ENCODE measurements at places on chromosomes 5 and 9.
A peak's percentile ranks its signal among the peaks of the same experiment; 100 is the strongest.

DNA sequence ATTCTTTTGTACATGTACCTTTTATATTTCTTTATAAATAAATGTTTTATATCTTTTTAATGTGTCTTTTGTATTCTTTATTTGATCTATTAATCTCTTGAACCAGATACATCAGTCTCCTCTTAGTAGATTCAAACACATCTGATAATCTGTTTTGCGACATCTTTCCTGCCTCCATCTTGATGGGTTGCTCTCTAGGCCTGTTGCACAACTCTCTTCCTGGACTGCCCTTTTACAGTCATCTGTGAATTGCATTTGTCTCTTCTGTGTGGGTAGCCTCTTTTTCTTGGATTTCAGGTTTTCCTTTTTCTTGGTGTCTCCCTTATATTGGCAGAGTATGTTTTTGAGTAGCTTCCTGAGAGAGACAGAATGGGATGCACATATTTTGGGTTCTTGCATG lies 6.2 kb downstream of the ZFYVE16 start:
- DNase-seq = no peak

GRCh38 chr5:19488786-19489185 lies 499.2 kb downstream of the CDH18 start:
- no peak for DNase-seq

GRCh38 chr5:63727583-63727982 lies 234.7 kb downstream of the HTR1A start:
- no peak for DNase-seq

DNA sequence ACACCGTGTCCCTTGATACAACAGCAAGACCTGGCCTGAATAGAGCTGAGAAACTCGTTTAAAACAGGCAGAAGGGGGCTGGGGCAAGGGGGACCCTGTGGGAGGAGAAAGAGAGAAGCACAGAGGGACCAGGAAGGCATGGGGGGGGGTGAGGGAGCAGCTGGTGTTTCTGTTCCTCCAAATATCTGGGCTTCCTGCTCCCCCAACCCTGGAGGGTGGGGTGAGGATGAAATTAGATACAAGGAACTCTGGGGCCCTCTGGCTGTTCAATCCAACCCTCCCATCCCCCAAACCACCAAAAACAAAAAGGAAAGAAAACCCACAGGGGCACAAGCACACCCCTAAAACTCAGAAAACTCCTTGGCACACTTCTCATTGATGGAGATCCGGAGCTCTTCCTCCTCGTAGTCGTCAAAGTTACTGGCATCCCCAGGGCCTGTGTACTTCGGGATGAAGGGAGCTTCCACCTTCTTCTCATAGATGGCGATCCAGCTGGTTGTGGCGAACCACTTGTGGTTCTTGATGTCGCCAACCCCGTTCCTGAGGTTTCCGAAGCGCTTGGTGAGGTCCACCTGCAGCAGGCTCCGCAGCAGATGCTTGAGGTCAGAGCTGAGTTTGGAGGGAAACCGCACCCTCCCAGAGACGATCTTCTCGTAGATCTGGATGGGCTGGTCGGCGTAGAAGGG lies 1.1 kb downstream of the PRKACG start:
- no peak for DNase-seq

- DNase-seq = no peak
Observed at GRCh38 chr5:109486200-109486804, 76.5 kb upstream of the PJA2 start.

- no peak for DNase-seq
Observed at GRCh38 chr9:28031521-28032267, 458.4 kb upstream of the C9orf72 start.

DNA sequence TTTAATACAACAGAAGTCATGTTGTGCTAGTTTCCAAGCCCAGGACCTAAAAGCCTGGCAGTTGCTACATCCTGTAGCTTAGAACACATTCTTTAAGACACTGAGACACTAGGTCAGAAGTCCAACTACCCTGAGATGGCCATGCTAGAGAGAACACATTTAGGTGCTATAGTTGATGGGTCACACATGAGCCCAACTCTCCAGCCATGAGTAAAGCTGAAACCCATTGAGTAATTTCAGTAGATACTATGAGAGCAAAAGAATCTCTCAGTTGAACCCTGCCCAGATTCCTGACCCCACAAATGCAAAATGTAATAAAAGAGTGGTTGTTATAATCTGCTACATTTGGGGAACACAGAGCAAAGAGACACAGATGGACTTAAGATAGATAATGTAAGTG lies 164.4 kb downstream of the SEMA5A start:
- no peak for DNase-seq

GRCh38 chr5:141703133-141703561 lies 21.1 kb upstream of the ARAP3 start:
- no peak for DNase-seq

DNA sequence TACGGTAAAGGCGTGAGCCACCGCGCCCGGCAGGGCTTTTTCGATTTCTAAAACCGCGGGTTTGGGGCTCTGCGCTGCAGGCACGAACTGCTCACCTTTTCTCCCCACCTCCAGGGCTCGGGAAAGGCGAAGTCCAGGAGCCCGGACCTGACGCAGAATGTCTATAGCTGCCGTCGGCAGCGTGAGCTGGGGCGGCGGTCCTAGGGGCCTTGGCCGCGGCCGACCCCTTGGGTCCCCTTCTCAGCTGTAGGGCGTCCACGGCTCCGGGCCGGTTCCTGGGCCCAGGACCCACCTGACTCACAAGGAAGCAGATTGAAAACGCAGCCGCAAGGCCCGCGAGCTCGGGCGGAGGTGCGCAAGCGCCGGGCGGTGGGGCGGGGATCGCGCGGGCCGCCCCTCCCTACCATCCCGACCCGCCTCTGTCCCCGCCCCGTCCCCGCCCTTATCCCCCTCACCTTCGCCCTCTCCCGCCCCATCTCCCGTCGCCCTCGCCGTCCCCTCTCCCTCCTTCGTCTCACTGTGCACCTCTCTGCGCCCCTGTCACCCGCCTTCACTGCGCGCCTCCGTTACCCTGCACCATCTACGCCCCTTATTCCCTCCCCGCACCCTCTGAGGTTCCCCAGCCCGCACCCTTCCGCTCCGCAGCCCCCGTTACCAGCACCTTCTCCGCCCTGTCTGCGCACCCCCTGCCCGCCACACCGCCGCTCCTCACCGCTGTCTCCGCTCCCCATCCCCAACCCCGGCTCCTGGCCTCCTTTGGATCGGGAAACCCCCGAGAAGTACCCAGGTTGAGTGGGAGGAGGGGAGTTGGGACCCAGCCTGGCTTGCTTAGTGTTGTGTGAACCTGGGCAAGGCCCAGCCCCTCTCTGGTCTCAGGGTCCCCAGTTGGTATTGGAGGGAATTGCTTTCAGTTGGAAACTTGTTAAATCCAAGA lies at the start of gene HDHD3:
Gene HDHD3 (minus strand): TSS at position 353 of the 934 bp plus-strand sequence. CDS start 2,632 bp downstream, outside the sequence.
- peak; percentile 66 for DNase-seq

DNA sequence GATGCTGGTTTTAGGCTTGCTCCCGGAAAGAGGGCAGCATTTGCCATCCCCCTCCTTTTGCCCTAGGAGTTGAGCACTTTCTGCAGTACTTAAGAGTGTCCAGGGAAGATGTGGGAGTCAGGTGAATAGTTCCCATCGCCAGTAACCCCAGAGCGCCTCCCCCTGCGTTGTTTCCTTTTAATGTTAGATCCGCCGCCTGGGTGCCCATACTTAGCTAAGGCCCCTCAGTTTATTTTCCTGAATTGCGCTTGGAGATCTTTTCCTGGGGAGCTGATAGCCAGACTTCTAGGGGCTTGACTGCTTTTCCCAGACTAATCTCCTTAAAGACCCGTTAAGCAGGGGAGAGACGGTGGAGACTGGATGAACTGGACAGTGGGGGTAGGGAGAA lies 377 bp upstream of the PCDHAC2 start:
- no peak for DNase-seq

DNA sequence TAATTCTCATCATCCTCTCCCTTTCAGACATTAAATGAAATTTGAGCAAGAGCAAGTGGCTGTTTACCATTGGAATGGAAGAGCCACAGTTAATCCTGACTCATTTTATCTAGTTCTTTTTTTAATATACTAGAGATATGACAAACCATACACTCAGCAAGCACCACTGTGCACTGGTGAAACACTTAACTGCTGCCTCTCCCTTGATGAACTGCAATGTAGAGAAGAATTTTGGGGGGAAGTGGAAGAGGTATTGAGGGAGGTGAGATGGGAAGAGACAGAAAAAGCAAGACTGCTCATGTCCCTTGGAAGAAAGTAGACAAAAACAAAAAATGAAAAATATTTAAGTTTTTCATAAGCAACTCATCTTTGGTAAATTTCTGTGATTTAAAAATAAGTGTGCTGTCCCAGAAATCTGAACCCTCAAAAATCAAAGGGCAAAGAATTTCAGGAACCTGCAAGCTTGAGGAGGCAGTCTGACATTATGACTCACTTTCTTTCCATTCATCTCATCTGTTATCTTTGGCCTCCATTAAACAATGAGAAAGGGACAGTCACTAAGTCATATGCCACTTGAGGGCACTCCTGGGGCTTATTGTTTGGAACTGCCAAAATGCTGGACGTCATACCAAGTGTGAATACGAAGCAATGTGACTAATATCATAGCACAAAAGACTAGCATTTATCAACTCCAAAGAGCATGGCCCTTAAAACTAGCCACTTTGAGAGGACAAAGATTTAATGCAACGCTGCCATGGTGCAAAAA lies 566.8 kb upstream of the DMAC1 start:
- no peak for DNase-seq

DNA sequence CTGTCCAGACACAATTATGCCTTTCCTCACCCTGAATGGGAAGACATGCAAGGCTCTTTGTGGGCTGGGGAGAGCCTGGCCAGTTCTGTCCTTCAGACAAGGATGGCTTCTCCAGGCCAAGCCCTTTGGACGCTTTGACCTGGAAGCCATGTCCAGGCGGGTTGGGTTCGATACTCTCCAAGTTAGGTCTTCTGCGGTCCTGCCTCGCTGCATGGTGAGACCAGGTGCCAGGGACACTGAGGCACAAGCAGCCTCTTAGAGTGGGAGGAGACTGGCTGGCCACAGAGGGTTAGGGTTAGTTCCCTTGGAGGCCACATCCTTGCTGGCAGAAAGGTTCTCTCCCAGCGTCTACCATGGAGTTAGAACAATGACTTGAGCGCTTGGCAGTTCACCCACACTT lies 67.6 kb downstream of the SHB start:
- no peak for DNase-seq

DNA sequence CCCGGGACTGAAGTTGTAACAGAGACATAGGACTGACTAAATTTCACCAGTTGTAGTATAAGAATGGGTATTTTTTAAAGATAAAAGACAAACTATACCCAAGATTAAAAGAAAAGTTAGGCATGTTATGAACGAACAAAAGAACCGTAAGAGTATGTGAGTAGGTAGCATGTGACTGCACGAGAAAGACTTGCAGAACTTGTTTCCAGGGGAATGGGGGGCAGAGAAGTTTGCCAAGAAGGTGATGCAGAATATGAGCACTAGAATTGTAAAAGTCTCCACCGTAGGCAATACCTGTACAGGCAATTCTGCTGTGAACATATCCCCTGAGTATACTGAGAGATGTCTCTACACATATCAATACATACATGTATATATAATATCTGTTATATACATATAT lies 614.7 kb downstream of the PRELID2 start:
- DNase-seq = no peak

DNA sequence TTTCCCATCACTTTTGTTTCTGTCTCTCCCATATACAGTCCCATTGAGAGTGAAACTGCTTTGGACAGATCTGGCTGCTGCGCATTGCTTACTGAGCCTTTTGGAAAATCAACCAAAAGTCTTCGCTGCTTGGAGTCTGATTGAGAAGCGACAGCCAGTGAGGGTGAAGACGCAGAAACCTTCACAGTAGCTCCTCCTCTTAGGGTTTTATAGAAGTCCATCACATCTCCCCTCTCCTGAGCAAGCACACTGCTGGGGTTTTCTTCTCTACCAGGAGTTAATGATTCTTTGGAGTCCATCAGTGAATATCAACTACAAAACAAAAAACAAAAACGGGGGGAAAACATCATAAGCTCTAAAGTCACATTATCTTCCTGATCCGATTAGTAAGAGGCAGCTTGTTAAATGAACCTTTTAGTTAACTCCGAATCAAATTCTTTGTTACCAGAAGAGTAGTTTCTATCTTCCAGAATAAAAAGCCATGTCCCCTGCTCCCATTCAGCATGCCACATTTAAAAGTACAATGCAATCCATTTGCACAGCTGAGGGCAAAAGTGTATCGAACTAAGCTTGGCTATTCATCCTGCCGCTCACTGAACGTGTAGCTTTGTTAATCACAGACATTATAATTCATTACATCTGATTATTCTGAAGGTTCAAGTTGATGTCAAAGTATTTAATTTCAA lies 2.8 kb downstream of the NR3C1 start:
- DNase-seq = no peak

DNA sequence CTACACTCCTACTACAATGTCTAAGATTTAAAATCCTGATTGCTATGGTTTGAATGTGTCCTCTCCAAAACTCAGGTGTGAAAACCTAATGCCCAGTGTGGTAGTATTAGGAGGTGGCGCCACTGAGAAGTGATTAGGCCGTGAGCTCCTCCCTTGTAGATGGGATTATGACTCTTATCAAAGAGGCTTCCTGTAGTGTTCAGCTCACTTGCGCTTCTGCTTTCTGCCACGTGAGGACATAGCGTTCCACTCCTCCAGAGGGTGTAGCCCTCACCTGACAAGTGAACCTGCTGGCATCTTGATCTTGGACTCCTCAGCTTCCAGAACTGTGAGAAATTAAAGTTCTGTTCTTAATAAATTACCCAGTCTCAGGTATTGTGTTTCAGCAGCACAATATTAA lies 33.0 kb upstream of the WHRN start:
- peak; percentile 2 for DNase-seq

DNA sequence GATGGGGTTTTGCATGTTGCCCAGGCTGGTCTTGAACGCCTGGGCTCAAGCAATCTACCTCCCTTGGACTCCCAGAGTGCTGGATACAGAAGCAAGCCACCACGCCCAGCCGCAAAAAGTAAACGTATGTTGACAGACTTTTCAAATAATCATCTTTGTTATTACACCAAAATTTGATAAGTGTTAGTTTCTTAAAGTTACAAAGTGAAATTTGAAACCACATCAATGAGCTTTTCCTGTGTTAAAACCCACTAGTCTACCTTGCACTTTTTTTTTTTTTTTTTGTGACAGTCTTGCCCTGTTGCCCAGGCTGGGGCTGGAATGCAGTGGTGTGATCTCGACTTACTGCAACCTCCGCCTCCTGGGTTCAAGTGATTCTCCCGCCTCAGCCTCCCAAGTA lies 29.9 kb downstream of the SPACA9 start:
- no peak for DNase-seq

DNA sequence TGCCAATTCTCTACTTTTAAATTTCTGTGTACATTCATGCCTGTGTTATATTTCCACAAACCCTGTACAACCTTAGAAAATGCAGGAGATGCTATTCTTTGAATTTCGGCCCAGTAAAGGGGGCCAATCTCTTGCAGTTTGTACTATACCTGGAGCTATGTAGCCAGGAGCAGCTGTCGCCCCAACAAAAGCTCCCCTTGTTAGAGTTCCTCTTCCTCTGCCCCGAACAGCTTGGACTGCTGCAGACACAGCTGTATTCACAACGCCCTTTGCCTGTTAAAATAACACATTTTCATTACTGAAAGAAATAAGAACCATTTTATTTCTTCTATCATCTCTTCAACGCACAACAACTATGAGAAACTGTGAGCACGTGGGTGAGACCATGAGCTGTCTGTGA lies 99.2 kb downstream of the GPR21 start:
- DNase-seq = no peak

All from activated CD4-positive, alpha-beta T cell treated with anti-CD3 and anti-CD28 coated beads, Interleukin-2, amount 50 U/mL, for 4 hours (primary cell).